H1 (cell line): ENCODE measurements at places on chromosomes 6 and 20.
A peak's percentile ranks its signal among the peaks of the same experiment; 100 is the strongest.

DNA sequence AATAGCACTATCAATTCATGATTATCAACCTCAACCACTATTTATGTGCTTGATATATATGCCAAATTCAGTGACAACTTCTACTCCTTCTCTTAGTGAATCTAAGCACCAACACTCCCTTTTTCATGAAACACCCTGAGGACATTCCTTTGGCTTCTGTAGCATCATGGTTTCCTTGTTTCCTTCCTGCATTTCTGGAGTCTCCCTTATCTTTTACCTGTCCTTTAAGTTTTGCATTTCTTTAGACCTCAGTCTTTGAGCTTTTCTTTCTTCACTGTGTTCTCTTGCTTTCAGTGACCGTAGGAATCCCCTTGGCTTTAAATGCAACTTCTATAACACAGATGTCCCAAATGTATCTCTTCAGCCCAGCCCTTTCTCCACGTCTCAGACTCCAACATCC lies 143.8 kb upstream of the MLIP start:
- no peaks in the 10 kb centered on the region for H3K27me3 ChIP-seq
- no peak for DNase-seq
- H3K36me3 ChIP-seq, result no peaks in the 10 kb centered on the region
- H3K4me1 ChIP-seq, result no peaks in the 10 kb centered on the region
- no peak overlapping the region for H3K27ac ChIP-seq
- H3K4me3 ChIP-seq, result no peak overlapping the region

DNA sequence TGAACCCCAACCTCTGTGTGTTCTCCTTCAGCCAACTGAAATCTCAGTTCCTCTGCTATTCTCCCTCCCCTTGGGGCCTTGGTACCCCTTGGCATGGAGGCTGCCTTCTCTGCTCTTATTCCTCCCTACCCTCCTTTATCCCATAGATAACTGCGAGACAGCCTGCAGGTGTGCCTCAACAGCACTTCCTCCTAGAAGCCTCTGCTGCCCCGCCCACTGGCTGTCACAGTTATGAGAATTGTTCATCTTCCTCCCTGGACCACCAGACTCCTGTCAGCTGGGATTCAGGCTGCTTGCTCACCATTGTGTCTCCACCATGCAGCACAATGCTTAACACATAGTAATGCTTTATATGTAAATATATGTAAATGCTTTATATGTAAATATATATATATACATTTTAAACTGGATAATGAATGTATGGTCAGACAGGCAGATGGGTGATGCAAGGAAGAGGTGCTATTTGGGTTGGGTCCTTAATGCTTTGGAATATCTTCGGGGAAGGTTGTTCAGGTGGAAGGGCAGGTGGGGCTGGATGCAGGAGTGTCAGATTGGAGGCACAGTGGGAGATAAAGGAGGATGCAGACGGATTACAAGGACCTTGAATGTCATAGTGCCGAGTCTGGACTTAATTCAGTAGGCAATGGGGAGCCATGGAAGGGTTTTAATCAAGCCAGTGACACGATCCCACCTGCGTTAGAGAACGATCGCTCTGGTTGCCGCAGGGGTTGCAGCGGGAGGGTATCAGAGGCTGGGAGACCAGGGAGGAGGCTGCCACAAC lies 4.9 kb downstream of the CDH22 start:
- H3K4me1 ChIP-seq, result no peaks in the 10 kb centered on the region; the same call in 1 of the 2 replicates
- H3K27me3 ChIP-seq, result peaks cover 13% of the 10 kb centered on the region
- H3K27ac ChIP-seq, result no peak overlapping the region
- H3K36me3 ChIP-seq, result peaks cover 4% of the 10 kb centered on the region; the same call in 1 of the 2 replicates

GRCh38 chr20:24990810-24991252 lies 1.7 kb downstream of the APMAP start:
- H3K36me3 ChIP-seq, result no peaks in the 10 kb centered on the region
- no peak for DNase-seq
- peaks cover 7% of the 10 kb centered on the region; the same call in 1 of the 2 replicates for H3K4me1 ChIP-seq
- no peaks in the 10 kb centered on the region for H3K27me3 ChIP-seq
- H3K4me3 ChIP-seq, result no peak overlapping the region

DNA sequence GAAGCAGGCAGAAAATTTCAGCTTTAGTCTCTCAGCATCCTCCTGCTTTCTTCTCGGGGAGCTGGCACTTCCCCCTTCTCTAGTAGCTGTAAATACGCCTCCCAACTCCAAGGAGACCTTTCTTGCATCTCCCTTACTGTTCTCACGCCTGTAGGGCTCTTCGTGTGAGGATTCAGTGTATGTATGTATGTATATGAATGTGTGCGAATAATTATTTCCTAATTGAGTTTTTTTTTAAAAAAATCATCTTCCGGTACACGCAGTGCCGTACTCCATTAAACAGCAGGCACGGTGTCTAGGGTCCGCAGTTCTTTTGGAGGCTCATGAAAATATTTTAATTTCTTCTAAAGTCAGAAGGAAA lies 85.4 kb downstream of the HFE start:
- H3K27me3 ChIP-seq, result no peaks in the 10 kb centered on the region
- H3K4me1 ChIP-seq, result no peaks in the 10 kb centered on the region; the same call in 1 of the 2 replicates
- no peaks in the 10 kb centered on the region for H3K36me3 ChIP-seq
- no peak for DNase-seq

DNA sequence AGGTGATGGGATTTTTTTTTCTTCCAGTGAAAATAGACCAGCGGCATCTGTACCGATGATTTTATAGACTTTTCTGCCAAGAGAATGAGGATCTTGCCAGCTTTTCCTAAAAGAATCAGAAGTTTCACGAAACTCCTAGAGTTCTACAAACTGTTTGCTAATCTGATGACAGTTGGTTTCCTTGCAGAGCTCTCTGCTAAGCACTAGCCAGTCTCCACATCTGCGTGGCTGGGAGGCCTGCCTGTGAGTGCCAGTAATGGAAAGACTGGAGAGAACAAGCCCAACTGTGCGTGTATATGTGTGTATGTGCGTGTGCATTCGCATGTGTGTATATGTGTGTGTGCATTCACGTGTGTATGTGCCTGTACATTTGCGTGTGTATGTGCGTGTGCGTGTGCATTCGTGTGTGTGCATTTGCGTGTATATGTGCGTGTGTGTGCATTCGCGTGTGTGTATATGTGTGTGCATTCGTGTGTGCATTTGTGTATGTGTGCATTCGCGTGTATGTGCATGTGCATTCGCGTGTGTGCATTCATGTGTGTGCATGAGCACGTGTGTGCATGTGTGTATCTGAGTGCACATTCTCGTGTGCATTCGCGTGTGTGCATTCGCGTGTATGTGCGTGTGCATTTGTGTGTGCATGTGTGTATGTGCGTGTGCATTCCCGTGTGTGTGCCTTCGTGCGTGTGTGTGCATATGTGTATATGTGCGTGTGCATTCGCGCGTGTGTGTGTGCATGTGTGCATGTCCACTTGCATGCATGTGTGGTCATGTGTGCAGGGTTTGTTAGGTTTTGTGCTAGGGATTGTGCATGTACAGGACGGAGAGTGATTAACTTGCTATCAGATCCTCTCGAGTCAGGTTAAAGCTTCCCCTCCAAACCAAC lies 379.4 kb downstream of the TAF4 start:
- 0 out of 2 replicates have a peak, but pooled peaks cover 5% of the 10 kb centered on the region for H3K4me1 ChIP-seq
- H3K36me3 ChIP-seq, result no peaks in the 10 kb centered on the region
- H3K4me3 ChIP-seq, result no peak overlapping the region
- DNase-seq, result no peak
- no peak overlapping the region for H3K27ac ChIP-seq
- H3K27me3 ChIP-seq, result peaks cover 8% of the 10 kb centered on the region; the same call in 1 of the 2 replicates

DNA sequence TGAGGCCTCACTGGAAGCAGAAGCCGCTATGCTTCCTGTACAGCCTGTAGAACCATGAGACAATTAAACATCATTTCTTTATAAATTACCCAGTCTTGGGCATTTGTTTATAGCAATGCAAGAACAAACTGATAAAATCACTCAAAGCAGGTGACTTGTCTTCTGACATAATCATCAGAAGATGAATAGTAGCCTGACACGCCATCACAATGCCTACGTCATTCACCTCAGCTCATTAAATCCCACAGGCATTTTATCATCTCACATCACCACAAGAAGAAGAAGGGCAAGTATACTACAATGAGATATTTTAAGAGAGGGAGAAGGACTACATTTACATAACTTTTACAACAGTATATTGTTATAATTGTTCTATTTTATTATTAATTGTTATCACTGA lies 3.1 kb upstream of the CAP2 start:
- DNase-seq, result no peak
- no peaks in the 10 kb centered on the region for H3K27me3 ChIP-seq
- H3K27ac ChIP-seq, result no peak overlapping the region
- H3K4me3 ChIP-seq, result no peak overlapping the region
- no peaks in the 10 kb centered on the region; the same call in 1 of the 2 replicates for H3K4me1 ChIP-seq

DNA sequence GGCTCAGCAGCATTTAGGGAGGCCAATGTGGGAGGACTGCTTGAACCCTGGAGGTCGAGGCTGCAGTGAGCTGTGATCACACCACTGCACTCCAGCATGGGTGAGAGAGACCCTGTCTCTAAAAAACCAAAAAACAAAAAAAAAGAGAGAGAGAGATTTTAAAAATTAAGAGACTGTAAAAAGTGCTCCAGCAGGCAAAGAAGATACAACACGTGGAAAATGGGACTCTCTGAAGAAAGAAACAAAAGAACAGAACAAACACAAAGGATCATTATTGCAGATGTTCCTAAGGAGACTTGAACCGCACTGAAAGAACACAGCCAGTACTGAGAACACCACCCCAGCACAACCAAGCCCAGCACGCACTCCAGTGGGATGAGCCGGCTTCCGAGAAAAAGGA lies 74.2 kb downstream of the TAF4 start:
- peaks cover 36% of the 10 kb centered on the region for H3K36me3 ChIP-seq
- no peaks in the 10 kb centered on the region for H3K27me3 ChIP-seq
- no peak overlapping the region for H3K4me3 ChIP-seq
- H3K4me1 ChIP-seq, result no peaks in the 10 kb centered on the region

DNA sequence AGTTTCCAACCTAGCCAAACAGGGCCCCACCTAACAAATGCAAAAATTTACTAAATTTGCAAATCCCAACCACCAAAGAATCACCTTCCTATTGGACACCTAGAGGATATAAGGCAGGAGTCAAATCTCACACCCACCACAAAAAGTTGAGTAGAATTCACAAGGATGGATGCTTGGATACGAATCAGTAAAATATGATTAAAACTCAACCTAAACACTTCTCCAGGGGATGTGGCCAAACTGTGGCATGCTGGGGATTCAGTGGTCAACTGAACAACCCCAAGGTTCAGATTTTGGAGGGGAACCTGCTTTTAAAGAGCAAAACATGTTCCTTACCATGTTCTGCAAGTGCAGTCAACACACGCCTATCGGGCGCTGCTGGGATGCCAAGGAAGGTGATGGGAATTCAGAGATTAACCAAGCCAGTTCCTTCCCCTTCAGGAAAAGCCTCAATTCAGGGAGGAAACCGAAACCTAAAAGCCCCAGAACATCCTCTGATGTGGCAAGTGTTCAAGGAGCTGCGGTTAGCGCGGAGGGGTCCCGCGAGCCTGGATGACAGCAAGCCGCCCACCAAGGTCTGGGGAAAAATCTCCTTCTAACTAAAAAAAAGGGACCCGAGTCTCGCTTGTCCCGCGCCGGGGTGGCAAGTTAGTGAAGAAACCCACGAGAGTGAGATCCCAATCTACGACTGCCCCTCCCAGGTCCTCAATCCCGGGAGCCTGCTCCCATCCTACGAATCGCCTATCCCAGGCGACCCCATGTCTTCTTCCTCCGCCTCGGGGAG lies 902 bp downstream of the SAMHD1 start:
- H3K27me3 ChIP-seq, result no peaks in the 10 kb centered on the region
- DNase-seq, result no peak
- H3K27ac ChIP-seq, result no peak overlapping the region
- H3K4me1 ChIP-seq, result no peaks in the 10 kb centered on the region; the same call in 1 of the 2 replicates
- peak overlapping the region; percentile 82 for H3K4me3 ChIP-seq
- no peaks in the 10 kb centered on the region for H3K36me3 ChIP-seq

DNA sequence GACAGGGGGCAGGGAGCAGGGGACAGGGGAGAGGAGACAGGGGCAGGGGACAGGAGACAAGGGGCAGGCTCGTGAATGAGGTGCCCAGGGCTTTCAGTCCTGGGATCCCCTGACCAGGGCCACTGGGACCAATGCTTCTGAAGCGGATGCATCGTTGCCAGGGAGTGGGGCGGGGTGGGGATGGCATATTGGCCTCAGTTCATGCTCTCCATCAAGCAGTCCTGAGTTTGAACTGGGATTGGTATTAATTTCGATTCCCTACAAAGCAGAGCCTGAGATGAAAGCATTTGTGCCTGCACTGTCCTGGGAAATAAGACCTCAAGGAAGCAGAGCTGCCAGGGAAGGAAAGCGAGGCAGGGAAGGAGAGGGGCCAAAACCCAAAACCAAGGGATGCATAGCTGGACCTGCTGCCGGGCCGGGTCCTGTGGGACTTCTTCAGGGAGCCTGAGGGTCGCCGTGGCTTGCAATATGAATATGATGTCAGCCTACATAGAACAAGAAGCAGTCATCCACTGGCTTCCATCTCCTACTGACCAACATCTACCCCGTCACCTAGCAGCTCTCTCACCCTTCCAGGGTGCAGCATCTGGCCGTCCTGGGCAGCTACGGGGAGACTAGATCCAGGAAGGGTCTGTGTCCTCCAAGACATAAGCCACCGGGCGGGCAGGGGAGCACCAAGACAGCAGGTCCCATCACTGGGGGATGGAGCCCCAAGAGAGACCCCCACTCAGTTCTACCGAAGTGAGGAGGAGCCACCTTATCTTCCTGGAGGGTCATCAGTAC lies 233.3 kb downstream of the SYNDIG1 start:
- no peaks in the 10 kb centered on the region for H3K4me1 ChIP-seq
- no peaks in the 10 kb centered on the region for H3K36me3 ChIP-seq
- DNase-seq, result no peak
- no peak overlapping the region for H3K27ac ChIP-seq

- H3K27ac ChIP-seq, result no peak overlapping the region
- no peaks in the 10 kb centered on the region; the same call in 1 of the 2 replicates for H3K4me1 ChIP-seq
- no peaks in the 10 kb centered on the region for H3K36me3 ChIP-seq
- no peaks in the 10 kb centered on the region for H3K27me3 ChIP-seq
- no peak overlapping the region for H3K4me3 ChIP-seq
- no peak for DNase-seq
Measured at GRCh38 chr20:51985013-51985415, 182.7 kb upstream of the SALL4 start.

DNA sequence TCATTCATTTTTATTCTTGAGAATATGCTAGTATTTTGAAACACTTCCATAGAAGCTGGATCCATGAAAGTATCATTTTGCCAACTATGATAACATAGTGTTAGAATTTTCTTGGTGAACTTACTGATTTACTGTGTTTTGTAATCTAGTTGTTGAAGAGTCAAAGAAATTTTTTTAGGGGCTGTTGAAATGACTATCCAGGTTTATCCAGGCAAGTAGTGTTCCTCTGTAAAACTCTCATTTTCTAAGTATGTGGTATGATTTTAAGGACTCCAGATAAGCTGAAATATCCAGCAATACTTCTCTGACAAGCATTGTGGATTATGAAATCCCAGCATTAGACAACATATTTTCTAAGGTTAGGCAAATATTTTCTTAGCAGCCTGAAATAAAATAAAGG lies 95.9 kb downstream of the GRIK2 start:
- no peak for DNase-seq
- no peaks in the 10 kb centered on the region for H3K36me3 ChIP-seq
- H3K4me1 ChIP-seq, result no peaks in the 10 kb centered on the region
- H3K27me3 ChIP-seq, result no peaks in the 10 kb centered on the region
- no peak overlapping the region for H3K27ac ChIP-seq
- H3K4me3 ChIP-seq, result no peak overlapping the region

GRCh38 chr20:23419995-23420901 lies 1.0 kb downstream of the NAPB start:
- no peak overlapping the region for H3K27ac ChIP-seq
- no peaks in the 10 kb centered on the region for H3K4me1 ChIP-seq
- H3K27me3 ChIP-seq, result no peaks in the 10 kb centered on the region

GRCh38 chr20:20685635-20686034 lies 26.8 kb downstream of the RALGAPA2 start:
- no peaks in the 10 kb centered on the region for H3K36me3 ChIP-seq
- H3K27ac ChIP-seq, result no peak overlapping the region
- no peak for DNase-seq
- no peaks in the 10 kb centered on the region for H3K4me1 ChIP-seq
- H3K27me3 ChIP-seq, result no peaks in the 10 kb centered on the region
